ENCODE measurements at places on chromosomes 3 and 15. TPM values are rescaled to one million over a fixed set of nuclear protein-coding genes. Genes with fewer than 3 reads are reported as not detected.
A peak's percentile ranks its signal among the peaks of the same experiment; 100 is the strongest.

DNA sequence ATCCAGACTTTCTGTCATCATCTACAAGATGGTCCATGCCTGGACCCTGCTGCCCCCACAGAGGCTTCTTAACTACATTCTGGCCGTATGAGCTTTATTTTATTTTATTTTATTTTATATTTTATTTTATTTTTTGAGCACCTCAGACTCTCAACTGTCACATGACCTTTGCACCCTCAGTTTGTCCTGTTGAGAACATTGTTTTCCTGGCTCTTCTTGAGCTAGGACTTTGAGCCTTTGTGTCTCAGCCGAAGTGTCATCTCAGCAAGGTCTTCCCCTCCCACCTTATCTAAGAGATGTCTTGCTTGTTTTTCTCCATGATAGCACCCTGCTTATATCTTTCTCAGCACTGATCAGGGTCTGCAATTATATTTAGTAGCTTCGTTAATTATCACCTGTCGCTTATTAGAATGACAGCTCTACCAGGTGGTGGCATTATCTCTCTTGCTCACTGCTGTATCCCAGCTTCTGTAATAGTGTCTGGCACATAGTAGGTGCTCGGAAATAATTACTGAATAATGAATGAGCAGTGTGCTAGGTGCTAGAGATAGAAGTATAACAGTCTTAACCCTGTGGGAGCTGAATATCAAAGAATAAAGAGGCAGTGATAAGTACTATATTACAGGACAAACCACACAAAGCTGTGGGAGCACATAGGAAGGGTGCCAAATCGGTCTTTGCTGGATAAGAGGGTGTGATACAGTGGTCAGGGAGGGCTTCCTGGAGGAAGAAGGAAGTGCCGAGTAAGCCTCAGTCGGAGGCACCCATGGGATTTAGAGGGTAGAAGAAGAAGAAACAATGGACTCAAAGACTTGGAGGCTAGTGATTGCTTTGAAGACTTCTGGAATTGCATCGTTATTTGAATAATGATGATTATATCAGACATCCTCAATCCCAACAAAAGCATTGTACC, 136.2 kb downstream of the ITPR1 start:
- peaks cover 7% of the 10 kb centered on the region for H3K4me1 ChIP-seq
- no peak overlapping the region for H3K4me3 ChIP-seq
- peaks cover 3% of the 10 kb centered on the region for H3K36me3 ChIP-seq
- H3K27ac ChIP-seq, result no peak overlapping the region

The OSTN gene
- not detected for total RNA-seq

DNA sequence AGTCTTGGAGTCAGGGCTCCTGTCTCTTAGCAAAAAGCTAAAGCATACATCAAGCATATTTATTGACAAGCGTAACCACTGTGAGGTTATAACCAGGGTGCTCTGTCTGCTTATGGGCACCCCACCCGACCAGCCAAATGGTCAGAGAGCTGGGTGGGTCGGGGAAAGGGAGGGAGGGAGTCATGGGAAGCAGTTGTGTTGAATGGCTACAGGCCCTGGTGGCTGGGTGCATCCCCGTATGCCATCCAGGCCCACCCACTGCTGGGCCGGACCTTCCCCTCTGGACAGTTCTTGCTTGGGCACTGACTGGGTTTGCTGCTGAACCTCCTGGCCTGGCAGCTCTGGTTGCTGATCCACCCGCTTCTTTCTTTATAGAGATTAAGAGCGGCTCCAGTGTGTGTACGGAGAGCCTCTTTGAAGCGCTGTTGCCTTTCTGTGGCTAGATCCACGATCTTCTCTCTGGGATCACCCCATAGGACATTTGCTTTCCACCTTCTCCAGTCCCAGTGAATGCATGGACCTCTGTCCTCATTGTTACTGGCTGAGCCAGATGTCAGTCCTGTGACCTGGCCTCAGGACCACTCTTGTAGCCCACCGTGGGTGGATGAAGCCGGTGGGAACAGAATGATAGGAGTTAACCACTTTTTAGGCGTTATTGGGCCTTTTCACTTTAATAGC, 59.6 kb downstream of the SMAD3 start:
- H3K36me3 ChIP-seq, result peaks cover 11% of the 10 kb centered on the region
- no peak for DNase-seq
- peak overlapping the region; percentile 69 for H3K27ac ChIP-seq
- H3K4me1 ChIP-seq, result peaks cover 75% of the 10 kb centered on the region
- no peak overlapping the region for H3K4me3 ChIP-seq

The MEGF11 gene
- not detected for total RNA-seq
